ENCODE measurements at places on chromosomes 2 and 18.

- no peak for DNase-seq
These were observed 427.9 kb downstream of the GALR1 start for GRCh38 chr18:77677536-77677935.

GRCh38 chr18:58788971-58789875 lies 75.5 kb upstream of the ZNF532 start:
- no peak for DNase-seq

DNA sequence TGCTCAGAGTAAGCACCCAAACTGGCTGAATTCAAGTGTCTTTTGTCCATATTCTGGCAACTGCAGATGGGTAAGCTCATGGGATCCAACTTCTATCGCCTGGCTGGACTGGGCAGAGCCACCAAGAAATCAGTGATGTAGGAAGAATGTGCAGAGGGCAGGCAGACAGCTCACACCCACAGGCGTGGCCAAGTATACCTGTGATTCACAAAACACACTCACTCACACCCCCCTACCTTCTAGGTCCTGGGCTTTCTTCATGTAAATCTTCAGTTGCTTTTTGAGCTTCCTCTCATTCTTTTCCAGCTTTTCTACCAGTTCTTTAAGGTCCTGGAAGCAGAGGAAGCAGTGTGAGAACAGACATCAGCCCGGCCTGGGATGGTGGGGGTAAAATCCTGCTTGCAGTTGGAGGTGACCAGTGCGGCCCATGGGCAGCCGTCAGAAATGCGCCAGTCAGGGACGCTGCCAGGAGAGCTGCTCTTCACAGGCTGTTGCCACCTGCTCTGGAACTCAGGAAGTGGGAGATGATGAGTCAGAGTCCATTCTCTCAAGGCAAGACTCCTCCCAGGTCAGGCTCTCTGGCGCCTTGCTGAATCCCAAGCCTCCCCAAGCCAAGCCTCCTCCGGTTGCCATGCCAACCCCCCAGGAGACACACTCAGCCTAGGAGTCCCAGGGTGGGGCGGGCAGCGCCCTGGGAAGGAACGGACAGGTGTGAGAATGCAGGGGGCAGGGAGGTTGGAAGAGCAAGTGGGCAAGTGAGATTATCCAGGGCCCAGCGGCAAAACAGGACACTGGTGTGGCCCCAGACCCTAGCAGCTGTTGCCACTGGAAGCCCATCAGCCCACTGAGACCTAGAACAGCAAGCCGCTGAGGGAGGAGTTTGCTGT lies 36.2 kb upstream of the ACAA2 start:
- DNase-seq: no peak

DNA sequence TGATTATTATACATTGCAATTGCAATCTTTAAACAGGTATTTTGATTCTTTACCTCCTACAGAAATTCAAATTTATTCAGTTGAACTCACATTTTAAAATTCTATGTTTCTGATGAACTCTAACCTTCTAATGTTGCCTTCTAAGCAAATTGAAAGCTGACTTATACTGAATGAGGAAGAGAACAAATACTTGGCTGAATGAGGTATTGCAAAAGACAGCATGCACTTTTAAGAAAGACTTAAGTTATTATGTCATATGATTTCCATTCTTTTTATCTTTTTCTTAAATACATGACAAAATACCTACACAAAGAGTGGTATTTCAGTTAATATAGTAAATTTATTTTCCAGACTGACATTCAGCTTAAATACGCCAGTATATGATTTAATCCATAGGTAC lies 64.7 kb downstream of the FAM228A start:
- no peak for DNase-seq

- DNase-seq: no peak
These were observed 69.3 kb downstream of the MAPK4 start for GRCh38 chr18:50629148-50629631.

GRCh38 chr2:39660612-39661236 lies 5.0 kb upstream of the TMEM178A start:
- DNase-seq: no peak

DNA sequence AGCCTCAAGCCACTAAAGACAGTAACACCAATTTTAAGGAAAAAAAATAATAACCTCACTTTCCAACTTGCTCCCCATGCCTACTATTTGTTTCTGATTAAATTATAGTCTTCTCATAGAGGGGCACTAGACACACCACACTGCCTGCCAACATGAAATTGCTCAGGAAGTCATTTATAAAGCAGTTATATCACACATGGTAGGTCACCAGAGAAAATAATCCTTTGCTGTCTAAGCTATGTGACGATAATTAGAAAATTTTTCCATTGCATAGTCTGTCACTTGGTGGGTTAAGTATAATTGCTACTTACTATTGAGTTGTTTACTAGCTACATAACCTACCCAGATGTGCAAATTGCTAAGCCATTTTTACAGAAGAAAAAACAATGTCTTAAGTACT lies 85.2 kb downstream of the INO80D start:
- DNase-seq: no peak

DNA sequence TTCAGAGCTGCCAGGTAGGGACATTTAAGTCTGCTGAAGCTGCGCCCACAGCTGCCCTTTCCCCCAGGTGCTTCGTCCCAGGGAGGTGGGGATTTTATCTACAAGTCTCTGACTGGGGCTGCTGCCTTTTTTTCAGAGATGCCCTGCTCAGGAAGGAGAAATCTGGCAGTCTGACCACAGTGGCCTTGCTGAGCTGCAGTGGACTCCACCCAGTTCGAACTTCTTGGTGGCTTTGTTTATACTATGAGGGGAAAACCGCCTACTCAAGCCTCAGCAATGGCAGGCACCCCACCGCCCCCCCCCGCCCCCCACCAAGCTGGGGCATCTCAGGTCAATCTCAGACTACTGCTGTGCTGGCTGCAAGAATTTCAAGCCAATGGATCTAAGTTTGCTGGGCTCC lies 458.1 kb upstream of the RAB12 start:
- DNase-seq: no peak

- no peak for DNase-seq
These were observed 378 bp upstream of the IAH1 start for GRCh38 chr2:9473985-9474360.

DNA sequence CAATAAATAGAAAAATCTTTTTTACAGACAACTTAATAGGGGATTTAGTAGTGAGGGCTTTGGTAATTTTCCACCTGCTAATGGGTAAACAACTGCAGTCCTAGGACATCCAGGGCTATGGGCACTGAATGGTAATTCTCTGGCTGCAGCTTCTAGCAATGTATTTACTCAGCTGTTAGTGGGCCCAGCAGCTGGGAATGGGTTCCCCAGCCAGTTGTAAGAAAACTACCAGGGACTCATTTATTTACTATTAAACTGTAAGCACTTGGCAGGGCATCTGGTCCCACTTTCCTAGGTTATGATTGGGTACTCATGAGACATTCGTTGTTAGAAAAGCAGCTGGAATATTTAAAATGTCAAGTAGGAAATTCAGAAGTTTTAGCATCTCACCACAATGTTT lies 363.8 kb upstream of the TRIB2 start:
- DNase-seq: no peak

GRCh38 chr2:238138331-238139195 lies at the start of gene KLHL30:
Gene KLHL30, plus strand, starts transcription at chr2:238138668. Its CDS starts 2,087 bp downstream, at chr2:238140755.
- DNase-seq: no peak

GRCh38 chr2:233566141-233566956 lies at the start of gene USP40:
Gene USP40, minus strand, starts transcription at chr2:233566782. Its CDS starts 1,228 bp downstream, at chr2:233565554.
- DNase-seq: no peak

GRCh38 chr2:63186331-63186730 lies 135.7 kb downstream of the OTX1 start:
- DNase-seq: no peak

- no peak for DNase-seq
These were observed 81.1 kb downstream of the LPIN1 start for GRCh38 chr2:11827547-11827946.

- no peak for DNase-seq
These were observed 23.5 kb upstream of the C18orf32 start for GRCh38 chr18:49510393-49511115.

DNA sequence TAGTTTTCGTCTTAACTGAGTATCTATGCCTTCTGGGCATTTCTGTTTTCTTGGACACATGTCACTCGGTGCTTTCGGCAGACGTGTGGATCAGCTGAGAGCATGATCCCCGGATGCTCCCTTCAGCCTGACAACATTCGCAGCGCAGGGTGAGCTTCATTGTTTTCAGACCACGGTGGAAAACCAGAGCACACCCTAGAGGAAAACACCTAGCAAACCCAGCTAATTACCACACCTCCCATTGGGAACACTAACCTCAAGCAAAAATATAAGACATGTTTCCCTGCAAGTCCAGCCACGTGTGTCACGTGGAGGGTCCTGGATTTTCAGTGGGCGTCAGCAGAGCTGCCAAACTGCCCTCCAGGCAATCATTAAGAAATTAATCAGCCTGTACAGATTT lies 31.0 kb downstream of the ANKRD29 start:
- no peak for DNase-seq

GRCh38 chr2:153043385-153043784 lies 325.0 kb downstream of the ARL6IP6 start:
- no peak for DNase-seq

DNA sequence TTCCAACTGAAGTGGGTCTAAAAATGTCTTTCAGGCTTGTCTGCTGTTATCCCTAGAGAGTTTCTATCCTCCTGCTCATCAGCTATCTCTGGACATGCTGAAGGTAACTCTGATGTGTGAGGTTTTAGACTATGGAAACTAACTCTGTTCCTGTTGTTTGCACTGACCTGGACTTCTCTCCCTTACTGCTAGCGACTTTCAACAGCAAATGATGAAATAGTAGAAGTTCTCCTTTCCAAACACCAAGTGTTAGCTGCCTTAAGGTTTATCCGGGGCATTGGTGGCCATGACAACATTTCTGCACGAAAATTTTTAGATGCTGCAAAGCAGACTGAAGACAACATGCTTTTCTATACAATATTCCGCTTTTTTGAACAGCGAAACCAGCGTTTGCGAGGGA lies 26.9 kb downstream of the RMC1 start:
- DNase-seq: no peak

- no peak for DNase-seq
These were observed 95.9 kb upstream of the MSH2 start for GRCh38 chr2:47307066-47307465.

DNA sequence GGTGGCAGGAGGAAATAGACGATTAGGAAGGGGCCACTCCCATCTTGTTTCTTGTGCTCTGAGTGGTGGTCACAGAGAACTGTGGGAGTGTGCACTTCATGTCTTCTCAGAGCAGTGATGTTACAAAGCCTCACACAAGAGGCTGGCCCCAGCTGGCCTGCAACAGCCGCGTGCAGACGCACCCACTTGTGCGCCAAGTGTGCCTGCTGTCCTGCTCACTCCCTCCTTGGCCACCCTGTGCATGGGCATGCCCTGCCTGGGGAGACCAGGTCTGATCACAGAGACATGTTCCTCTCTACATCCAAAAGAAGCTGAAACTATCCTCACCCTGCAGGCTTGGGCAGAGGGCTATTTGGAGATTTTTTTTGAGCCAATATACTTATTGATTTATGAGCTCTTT lies 108.4 kb downstream of the MRO start:
- no peak for DNase-seq

DNA sequence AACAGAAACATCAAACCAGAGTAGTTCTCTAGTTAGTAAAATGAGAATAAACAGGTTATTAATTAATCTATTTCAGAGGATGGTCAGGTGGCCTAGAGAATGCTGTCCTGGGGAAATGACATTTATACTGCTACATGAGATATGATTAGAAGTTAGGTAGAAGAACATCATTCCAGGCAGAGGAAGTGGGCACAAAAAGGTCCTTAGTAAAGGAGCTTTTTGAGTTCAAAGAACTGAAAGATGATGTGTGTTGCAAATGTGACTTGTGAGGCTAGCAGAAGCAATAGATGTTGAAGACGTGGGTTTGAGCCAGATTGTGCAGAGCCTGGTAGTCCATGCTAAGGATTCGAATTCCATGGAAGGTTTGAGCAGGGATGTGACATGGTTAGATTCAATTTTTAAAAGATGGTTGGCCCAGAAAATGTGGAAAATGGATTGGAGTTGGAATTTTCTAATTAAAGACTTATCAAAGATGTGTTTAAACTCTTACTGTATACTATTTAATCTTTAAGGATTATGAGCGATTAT lies 34.2 kb downstream of the RAB10 start:
- no peak for DNase-seq

GRCh38 chr2:228268756-228269155 lies 87.3 kb upstream of the SPHKAP start:
- DNase-seq: no peak

- no peak for DNase-seq
These were observed 679.1 kb upstream of the ZEB2 start for GRCh38 chr2:145199042-145199441.

Data from cortex of kidney (tissue), 1 donor.